Stimulated activated CD4-positive, alpha-beta T cell treated with anti-CD3 and anti-CD28 coated beads, Interleukin-15, amount 100 ng/mL, for 1 hour (primary cell): ENCODE measurements at places on chromosomes 4 and X.
A peak's percentile ranks its signal among the peaks of the same experiment; 100 is the strongest.

GRCh38 chr4:60019946-60020345 is 1180.2 kb upstream of the ADGRL3 start:
- DNase-seq = no peak

DNA sequence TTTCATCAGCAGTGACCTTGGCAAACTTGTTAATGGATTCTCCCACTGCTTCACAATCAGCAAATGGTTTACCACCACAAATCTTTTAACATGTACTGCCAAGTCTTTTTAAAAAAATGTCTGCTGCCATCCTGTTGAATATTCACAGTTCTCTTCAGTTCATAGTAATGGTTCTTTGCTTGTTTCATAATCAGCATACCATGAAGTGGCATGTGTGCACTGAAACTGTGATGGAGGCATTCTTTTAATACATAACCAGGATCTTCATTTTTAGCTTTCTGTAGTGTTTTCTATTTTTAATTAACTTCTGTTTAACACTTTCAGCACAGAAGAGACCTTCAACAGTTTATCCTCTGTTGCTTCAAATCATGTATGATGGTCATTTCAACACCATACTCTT is 230.1 kb upstream of the ARSJ start:
- no peak for DNase-seq

- DNase-seq = no peak
These were observed 7.8 kb upstream of the PPARGC1A start for GRCh38 chr4:23897564-23898109.

- peak; percentile 46 for DNase-seq
These were observed 10.1 kb upstream of the SASH3 start for GRCh38 chrX:129769467-129770154.

DNA sequence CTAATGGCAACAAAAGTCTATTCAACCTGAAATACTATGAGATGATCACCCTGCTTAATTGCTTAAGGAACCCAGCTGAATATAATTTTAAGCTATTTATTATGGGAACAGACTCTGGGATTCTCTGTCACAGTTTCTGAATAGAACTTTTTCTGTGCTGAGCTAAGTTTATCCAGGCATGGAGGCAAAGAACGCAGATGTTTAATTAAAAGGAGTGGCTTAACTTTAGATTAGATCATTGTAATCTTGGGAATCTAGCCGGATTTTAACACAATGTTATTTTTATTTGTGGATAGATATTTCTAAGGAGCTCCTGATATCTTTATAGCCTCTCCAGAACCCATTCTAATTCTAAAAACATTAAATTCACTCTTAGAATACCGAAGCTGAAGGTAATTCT is 353.4 kb downstream of the STIM2 start:
- no peak for DNase-seq

- no peak for DNase-seq
These were observed 38.4 kb upstream of the STS start for GRCh38 chrX:7109049-7109531.

GRCh38 chr4:26294904-26295303 is 25.9 kb upstream of the RBPJ start:
- DNase-seq = no peak

- no peak for DNase-seq
These were observed 129.1 kb downstream of the CXXC4 start for GRCh38 chr4:104365618-104366017.

DNA sequence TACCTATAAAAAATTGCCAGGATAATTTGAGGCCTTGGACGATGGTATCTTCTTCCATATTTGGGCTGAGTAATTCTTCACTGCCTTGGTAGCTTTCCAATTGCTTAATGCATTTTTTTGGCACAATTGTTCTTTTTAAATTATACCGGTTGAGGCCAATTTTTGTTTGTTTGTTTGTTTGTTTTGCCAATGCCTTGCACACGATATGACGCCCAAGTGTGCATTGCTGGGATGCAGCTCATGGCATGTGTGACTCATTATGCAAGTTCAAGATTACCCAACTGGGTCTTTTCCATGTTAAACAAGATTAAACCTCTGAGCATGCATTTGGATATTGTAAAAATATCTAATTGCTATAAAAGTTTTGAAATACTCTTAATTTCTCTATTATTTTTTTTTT is 71.1 kb upstream of the KCNIP4 start:
- DNase-seq = no peak

GRCh38 chr4:51862199-51862598 is 19.2 kb downstream of the DCUN1D4 start:
- no peak for DNase-seq

DNA sequence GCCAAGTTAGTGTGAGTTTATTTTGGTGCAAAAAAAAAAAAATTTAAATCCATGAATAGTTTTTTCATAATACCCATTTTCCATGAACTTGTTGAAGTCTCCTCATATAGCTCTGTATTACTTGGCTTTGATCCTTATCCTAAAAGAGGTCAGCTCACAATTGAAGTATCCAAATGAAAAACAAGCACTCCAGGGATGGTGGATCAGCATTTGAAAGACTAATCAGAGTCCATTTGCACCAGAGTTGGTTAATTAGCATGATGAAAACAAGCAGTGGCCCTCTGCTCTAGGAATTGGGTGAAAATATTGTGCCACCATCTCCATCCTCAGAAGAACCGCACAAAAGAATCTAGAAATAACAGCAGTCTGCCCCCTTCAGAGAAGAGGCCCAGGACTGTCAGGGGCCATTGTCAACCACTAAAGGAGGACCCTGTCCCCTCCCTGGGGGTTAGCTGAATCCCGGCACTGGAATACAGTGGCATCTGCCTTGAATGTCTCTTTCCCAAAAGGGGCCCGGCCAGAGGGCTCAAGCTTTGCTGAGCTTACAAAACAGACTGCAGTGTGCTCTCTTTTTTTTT is 24.7 kb downstream of the SH3KBP1 start:
- no peak for DNase-seq

GRCh38 chr4:2057382-2058065 is 1.6 kb upstream of the NAT8L start:
- DNase-seq = no peak

GRCh38 chr4:55637272-55637820 is 1.2 kb upstream of the NMU start:
- DNase-seq = no peak
